Right hindlimb (tissue), 1 donor: ENCODE measurements at places on chromosomes 5 and 9.
A peak's percentile ranks its signal among the peaks of the same experiment; 100 is the strongest.

DNA sequence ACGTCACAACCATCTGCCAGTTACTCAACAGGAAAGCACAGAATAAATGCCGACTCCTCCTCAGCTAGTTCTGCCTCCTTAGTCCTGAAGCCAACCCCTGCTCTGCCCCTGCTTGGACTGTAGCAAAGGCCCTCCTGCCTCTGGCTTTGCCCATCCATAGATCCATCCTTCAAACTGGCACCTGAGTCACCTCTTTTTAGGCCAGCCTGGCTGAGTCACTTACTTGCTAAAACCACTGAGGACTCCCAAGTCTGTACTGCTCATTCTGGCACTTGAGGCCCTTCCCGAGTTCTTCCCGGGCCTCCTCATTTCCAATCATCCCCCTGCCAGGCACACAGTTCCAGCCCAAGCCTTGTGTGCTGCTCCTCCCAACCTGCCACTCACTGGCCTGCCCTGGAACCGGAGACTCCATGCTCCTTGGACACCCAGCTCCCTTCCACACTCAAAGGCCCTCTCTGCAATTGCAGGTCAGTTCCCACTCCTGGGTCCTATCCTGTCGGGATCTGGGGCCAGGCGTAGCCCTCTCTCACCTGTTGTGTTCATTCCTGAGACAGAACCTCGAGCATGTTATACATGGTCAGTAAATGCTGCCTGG, 220.1 kb downstream of the DAB2IP start:
- no peak for DNase-seq

DNA sequence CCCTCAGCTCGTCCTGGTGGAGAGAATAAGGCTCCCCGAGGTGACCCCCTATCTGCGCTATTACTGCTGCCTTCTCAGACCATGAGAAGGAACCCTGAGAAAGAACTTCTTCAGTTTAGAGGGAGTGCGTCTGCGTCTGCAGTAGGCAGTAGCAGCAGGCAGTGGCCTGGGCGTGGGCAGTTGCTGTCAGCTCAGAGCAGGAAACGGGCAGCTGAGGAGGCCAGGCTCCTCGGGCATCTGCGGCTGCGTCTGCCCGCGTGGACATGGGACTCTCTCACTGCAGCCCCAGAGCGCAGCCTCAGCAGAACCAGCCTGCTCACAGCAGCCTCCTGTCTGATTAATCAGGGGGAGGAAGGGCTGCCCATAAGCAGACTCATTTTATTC, 49.8 kb upstream of the FCN1 start:
- peak; percentile 32 for DNase-seq

DNA sequence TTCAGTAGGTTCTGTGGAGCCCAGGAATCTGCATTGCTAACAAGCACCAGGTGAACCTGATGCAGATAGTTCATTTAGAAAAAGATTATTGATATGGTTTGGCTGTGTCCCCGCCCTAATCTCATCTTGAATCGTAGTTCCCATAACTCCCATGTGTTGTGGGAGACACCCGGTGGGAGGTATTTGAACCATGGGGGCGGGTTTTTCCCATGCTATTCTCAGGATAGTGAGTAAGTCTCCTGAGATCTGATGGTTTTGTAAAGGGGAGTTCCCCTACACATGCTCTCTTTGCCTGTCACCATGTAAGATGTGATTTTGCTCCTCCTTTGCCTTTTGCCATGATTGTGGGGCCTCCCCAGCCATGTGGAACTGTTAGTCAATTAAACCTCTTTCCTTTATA, 212.0 kb downstream of the RAB3C start:
- DNase-seq = no peak

GRCh38 chr5:167603135-167603534, 688.3 kb upstream of the WWC1 start:
- no peak for DNase-seq

DNA sequence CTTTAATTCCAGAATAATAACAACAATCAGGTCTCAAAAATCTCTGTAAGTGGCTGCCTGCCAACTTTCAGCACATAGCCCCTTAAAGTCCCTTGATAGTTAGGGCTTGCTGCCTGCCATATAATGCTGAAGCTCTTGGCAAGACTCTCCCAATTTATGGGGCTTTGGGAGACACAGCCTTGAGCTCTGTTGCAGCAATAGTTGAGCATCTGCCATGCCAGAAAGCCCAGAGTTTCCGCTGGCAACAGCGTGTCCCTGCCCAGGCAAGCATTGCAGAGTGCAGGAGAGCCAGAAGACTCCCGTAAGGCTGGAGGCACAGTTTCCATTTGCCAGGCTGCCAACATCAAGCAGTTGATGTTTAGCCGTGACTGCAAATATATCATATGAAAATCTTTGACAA, 678.5 kb upstream of the NUDT12 start:
- DNase-seq = peak; percentile 29

GRCh38 chr5:57696825-57697570, 214.4 kb upstream of the ACTBL2 start:
- DNase-seq = no peak

DNA sequence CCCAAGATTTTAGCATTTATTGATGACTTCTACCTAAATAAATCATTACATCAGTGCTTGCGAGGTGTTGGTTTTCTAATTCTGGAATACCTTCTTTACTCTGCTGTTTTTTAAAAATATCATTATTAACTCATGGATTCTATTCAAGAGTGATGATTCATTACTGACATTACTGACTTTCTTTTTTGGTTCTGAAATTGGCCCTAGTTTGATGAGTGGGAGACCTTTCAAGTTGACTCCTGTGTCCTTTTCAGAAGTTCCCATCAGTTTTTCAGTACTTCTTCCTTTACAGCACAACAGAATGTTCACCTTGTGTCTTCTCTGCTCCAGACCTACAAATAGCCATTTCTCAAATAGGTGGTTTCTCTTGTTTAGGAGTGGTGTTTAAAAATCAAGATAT, 114.1 kb downstream of the PCSK5 start:
- DNase-seq = no peak

- DNase-seq = no peak
These were observed 215.5 kb upstream of the RORB start for GRCh38 chr9:74281674-74282073.
